ENCODE measurements at places on chromosomes 2 and 18.
A peak's percentile ranks its signal among the peaks of the same experiment; 100 is the strongest.

DNA sequence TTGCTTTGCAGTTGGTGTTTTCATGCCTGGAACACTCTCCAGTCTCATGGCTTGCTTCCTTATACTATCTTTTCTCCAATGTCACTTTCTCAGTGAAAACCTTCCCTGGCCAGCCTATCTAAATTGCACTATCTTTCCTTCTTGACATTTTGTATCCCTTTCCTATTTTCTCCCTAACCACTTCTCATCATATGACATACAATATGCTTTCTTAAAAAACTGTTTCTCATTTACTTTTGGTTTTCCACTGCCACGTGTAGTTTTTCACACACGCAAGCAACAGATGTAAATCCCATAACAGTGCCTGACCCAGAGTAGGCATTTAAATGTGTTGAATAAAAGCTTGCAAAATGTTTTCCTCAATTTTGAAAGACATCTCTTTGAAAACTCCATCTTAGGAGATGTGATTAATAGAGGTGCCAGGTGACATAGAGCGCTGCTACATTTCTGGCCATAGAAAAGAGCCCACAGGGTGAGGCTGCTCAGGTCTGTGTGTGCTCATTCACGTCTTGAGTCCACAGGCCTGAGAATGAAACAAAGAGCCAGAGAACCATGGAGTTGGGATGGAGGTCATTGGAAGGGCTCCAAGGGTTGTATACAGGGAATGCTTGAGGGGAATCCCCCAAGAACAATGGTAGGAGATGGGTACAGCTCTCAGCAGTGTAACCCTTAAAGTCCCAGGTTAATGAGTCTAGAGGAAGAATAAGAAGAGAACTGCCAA is 12.7 kb downstream of the ZNF24 start:
- no peak for DNase-seq

DNA sequence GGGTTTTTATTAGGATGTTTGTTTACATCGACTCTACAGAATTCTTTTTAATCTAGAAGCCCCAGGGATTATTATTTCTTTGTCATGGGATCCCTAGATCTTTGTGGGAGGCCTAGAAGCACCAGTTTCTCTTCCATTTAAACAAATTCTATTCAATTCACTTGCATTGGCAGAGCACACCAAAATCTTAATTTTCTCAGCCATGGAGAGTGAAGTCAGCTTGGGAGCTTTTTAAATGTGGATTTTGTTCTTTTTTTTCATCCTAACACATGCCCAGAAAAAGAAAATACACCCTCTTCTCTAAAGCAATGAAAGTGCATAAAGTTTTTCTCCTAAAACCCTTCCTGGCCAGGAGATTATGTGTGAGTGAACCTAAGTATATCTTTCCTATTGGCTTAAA is 38.5 kb downstream of the CDCA7 start:
- DNase-seq, result no peak

DNA sequence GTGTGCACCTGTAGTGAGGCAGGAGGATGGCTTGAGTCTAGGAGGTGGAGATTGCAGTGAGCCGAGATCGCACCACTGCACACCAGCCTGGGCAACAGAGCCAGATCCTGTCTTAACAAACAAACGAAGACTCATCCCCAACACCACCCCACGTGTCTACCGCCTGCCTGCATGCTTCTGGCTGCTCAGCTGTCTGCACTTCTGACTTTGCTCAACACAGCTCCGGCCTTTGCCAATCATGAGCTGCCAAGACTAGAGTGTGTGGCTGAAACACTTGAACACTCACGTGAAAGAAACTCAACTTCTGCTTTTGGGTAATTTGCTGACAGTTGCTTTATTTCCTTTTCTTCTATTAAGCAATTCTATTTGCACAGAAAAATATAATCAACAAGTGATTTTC is 32.1 kb upstream of the SP3 start:
- peak; percentile 77 for DNase-seq

DNA sequence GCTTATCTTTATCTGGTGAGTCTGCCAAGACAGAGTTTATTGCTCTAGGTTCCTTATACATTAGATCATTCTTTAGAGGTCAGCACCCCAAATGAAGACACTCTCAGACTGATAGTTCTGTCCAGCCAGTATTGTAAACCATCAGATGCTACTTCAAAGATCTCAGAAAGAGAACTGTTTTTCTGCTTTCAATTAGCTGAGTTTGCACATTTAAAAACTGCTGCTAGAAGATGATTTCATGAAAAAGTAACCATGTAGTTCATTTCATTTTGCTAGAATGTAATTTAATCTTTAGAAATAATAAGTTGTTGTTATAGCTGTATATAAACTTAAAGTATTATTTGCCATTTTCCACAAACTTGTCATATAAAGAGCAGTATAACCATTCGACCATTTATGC is 344.5 kb upstream of the ATP5MC3 start:
- no peak for DNase-seq

DNA sequence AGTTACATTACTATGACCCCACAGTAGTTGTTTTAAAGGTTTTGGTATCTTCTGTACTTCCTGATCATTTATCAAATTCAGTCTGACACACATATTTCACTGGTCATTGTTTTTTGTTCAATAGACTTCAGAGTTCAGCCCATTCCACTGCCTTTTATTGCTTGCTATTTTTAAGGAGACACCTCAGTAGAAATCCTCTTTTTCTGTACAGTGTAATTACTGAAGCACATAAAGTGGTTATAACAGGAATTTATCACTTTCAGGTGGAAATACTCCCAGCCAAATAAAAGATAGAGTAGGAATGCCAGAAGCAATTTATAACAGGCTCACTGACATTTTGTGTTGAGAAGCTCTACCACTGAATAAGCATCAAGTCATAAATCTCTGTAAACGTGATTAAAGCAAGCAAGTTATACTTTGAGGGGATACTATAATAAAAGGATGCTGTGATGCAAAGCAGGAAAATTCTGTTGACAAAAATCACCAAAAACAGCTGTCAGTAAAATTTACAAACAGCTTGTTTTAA is 6.6 kb upstream of the BARD1 start:
- DNase-seq, result no peak
